ENCODE measurements at places on chromosomes 6 and 20. TPM values are rescaled to one million over a fixed set of nuclear protein-coding genes. Genes with fewer than 3 reads are reported as not detected.

Gene AARS2
- 13.9 TPM for total RNA-seq

Gene STMND1
- not detected for total RNA-seq

Gene LGSN
- total RNA-seq, result 0.30 TPM

- no peak for DNase-seq
Observed at GRCh38 chr6:20790032-20790791, 256.0 kb downstream of the CDKAL1 start.

Gene AVP
- total RNA-seq, result not detected

Gene MRAP2
- total RNA-seq, result 2.8 TPM

DNA sequence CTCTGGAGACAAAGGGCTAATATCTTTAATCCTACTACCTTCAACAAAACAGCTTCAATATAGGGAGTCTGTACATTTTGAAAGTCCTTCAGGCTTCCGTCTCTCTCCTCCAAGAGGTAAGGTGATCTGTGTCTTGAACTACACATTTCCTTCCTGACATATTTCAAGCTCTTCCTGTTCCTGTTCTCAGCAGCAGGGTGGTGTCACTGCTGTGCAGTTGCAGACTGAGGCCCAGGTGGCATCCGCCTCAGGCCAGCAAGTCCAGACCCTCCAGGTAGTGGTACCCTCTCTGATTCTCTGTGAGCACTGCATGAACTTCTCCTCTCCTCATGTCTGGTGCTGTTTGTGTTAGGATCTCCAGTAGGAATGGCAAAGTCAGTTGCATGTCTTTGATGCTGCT lies 7.8 kb downstream of the NFYA start:
- DNase-seq, result no peak

Gene TRIM31
- not detected for total RNA-seq

DNA sequence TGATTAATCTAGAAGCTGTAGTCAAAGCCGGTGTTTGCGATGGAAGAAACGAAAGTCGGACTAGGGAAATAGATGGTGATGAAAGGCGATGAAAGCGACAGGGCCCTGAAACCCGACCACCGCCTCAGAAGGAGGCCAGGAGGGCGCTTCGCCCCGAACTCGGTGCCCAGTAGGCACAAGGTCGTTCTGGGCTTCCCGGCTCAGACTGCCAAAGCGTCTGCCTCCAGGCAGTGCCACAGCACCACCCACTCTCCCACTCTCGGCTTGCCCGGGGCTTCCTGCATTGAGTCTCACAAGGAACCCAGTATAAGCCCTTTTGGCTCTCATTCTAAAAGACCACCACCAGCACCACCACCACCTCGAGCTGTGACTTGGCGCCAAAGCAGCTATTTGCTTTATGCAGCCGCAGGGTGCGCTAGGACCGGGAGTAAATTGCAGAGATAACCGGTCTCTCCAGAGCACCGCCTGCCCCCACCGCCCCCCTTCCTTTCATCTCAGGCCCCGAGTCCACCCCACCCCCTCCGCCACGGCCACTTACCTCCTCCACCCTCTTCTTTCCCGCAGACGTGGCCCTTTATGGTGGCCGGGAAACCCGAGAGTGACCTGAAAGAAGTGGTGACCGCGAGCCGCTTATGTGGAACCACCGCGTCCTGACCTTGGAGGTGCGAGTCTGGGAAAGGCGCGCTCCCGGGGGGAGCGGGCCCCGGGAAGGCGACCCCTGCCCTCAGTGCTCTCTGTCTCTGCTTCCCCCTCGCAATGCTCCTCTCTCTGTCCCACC lies 2.4 kb downstream of the TCF21 start:
- DNase-seq, result no peak

DNA sequence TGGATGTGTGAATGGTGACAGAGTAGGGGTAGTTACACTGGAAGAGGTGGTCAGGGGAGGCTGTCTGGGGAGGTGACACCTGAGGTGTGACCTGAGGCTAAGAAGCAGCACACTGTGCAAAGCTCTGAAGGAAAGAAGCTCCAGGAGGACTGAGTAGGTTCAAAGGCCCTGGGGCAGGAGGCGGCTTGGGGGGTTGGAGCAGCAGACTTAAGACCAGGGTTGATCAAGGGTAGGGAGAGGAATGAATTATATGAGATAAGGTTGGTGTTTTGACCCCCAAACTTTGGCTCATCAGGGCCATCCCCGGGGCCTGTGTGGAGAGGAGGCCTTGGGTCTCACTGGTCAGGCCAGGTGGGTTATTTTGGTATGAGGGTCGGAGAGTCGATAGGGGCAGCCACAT lies 166.1 kb downstream of the GRM4 start:
- peak; percentile 56 for DNase-seq

- DNase-seq, result no peak
Observed at GRCh38 chr20:62550087-62550632, 74.4 kb upstream of the GATA5 start.

DNA sequence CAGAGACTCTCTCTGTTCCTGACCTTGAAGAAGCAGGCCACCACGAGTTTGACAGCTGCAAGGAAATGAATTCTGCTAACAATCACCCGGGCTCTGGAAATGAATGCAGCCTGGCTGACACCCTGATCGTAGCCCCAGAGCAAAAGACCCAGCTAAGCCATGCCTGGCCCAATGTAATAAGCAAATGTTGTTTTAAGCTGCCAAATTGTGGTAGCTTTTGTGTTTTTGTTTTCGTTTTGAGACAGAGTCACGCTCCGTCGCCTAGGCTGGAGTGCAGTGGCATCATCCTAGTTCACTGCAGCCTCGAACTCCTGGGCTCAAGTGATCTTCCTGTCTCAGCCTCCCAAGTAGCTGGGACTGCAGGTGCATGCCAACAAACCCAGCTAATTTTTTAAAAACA lies 3.3 kb upstream of the OXT start:
- no peak for DNase-seq

- no peak for DNase-seq
Observed at GRCh38 chr6:116087437-116088027, 13.1 kb upstream of the NT5DC1 start.

GRCh38 chr6:15505463-15505918 lies 157.3 kb downstream of the DTNBP1 start:
- peak; percentile 64 for DNase-seq

Gene DEFB110
- not detected for total RNA-seq

- DNase-seq, result no peak
Observed at GRCh38 chr20:1803061-1803931, 91.9 kb upstream of the SIRPA start.

DNA sequence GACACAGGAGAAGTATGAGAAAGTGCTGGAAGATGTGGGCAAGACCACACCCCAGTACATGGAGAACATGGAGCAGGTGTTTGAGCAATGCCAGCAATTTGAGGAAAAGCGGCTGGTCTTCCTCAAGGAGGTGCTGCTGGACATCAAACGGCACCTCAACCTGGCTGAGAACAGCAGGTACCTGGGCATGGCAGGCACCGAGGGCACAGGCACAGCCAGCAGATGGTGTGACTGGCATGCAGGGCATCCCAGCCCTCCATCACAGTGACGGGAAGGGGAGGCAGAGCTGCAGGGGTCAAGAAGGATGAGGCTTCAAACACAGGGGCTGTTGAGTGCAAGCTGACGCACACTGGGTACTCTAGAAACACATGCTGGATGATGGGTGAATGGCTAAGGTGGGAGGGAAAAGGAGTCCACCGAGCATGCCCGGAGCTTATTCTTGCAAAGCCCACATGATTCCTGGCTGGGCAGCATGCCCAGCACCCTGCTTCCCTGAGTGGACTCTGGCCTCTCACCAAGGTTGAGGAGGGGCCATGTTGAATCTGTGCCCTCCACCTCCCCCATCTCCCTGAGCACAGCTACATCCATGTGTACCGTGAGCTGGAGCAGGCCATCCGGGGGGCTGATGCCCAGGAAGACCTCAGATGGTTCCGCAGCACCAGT lies 26.3 kb downstream of the SPDEF start:
- DNase-seq, result no peak

DNA sequence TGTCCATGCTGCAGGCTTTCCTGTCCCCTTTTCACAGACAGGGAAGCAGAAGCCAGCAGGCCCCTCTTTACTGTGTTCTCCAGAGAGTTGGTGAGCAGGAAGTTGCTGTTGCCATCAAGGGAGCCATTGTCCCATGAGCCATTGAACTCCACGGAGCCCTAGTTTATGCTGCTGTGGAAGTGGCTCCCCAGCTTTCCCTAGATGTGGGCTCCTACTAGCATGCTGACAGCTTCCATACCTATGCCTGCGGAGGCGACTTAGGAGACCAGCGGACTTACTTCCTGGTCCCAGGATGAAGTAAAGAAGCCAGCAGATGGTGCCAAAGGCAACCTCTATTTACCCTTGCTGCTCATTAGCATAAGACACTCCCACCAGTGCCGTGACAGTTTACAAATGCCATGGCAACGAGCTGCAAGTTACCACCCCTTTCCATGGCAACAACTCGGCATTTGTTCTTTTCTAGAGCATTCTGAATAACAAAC lies 30.8 kb upstream of the FKBP1A start:
- DNase-seq, result no peak

DNA sequence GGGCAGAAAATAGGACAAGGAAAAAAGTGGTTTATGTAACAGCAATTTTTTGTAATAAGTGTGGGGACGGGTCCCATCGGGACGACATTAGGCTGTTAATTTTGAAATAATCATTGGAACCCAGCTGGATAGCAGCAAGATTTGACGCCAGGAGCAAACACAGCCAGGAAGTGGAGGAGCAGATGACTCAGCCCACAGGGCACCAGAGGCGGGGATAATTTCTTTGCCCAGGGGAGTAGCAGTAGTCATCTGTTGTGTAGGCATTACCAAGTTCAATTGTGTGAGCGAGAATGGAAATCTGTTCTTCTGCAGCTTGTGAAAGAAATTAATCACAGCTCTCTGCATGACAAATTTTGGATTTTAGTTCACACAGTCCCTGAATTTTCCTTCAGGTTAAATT lies 22.6 kb upstream of the RIN2 start:
- DNase-seq, result peak; percentile 90

- DNase-seq, result no peak
Observed at GRCh38 chr6:132749111-132749510, 8.6 kb downstream of the VNN2 start.

GRCh38 chr20:43220612-43221011 lies 30.9 kb upstream of the PTPRT start:
- no peak for DNase-seq

GRCh38 chr6:33595001-33595846 lies 15.1 kb upstream of the BAK1 start:
- no peak for DNase-seq

- DNase-seq, result peak; percentile 86
Observed at GRCh38 chr20:44388466-44389023, 33.0 kb downstream of the HNF4A start.

- no peak for DNase-seq
Observed at GRCh38 chr6:123635567-123635966, 1.2 kb downstream of the TRDN start.

GRCh38 chr6:49497304-49497703 lies 2.4 kb upstream of the GLYATL3 start:
- DNase-seq, result no peak

DNA sequence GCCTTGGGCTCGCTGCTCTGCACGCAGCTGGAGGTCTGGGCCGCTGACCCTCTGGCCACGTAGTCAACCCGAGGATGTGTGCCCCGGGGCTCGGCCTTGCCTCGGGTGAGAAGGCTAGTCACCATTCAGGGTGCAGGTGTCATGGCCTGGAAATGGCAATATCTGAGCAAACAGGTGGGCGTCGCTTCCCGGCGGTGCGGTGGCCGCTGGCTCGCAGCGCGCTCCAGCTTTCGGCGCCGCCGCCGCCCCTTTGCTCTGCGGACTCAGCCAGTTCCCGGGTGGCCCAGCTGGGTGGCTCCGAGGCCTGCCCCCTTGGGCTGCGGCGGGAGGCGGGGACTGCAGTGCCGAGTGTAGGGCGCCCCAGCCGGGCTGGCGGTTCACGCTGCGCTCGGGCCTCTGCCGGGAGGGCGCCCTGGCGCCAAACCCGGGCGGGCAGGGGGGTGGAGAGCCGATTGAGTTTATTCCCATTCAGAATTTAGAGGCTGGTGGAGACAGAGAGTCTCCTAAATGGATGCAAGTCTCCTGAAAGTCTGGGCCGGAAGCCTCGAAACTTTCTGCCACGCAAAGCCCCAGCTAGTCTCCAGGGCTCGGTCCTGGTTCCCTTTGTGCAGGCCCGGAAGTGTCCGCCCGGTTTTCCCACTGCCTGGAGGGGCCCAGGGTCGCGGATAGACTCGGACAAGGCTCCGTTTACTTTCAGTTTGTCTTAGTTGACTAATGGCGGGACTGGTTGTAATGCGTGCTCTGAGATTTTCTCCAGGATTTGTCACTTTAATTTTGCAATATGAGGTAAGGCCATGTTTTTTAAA lies 11.3 kb upstream of the TFAP2A start:
- DNase-seq, result peak; percentile 69

Gene APOM
- 4.4 TPM for total RNA-seq

DNA sequence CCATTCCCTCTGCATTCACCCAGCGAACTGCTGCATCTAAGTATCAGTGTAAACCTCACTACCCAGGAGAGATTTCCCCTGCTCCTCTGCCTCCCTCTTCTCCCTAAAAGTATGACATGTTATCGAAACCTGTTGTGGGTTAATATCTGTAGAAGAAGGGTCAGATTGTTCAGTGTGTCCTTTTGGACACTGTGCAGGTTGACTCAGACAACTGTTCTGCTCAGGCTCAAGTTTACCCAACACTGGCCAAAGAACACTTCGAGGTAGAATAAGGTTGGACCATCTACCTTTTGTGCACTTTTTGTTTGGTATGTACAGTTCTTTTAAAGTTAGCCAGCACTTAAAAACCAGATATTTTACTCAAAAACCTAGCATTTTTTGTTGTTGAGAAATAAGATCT lies 4.6 kb downstream of the NT5DC1 start:
- no peak for DNase-seq

GRCh38 chr6:35299674-35300073 lies 2.1 kb downstream of the DEF6 start:
- DNase-seq, result peak; percentile 67

Gene ACTL10
- 1.3 TPM for total RNA-seq

Gene TFAP2C
- 79.0 TPM for total RNA-seq

GRCh38 chr6:12136905-12137304 lies 124.8 kb downstream of the HIVEP1 start:
- no peak for DNase-seq

Gene SLC22A16
- not detected for total RNA-seq

Gene NRSN1
- not detected for total RNA-seq

DNA sequence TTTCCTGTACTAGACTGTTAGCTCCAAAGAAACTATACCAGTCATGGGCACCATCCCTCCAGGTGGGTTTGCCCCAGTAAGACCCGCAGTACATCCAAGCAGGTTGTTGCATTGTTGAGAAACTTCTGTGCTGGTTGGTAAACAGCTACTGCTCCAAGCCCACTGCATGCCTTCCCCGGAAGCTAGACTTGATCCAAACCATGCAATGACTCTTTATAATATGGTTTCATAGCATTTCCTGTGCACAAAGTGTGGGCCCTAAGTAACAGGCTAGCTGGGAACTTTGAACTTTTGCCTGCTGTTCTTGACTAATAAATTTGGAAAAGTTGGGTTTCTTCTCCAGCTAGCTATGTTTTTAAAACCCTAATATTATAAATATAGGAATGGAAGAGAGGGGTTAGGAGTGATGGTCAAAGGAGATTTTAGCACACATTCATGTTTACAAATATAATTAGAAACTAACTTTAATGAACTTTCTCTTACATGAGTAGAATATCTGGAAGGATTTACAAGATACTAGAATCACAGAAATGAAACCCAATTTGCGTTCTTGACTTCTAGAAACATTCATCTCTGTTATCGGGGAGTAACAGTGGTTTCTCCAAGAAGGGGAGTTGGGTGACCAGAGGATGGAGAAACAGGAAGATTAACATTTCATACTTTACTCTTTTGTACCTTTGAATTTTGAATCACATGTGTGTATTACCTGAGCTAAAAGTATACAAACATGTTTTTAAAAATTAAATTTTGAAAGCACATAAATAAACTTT lies 51.7 kb downstream of the GFOD1 start:
- no peak for DNase-seq

Gene BEND3
- total RNA-seq, result 2.4 TPM

GRCh38 chr20:52004018-52004417 lies 187.6 kb downstream of the ZFP64 start:
- DNase-seq, result no peak
